Right ventricle myocardium inferior (tissue), 1 donor: ENCODE measurements at places on chromosomes 3 and 15.

GRCh38 chr15:35757765-35758164, 211.8 kb upstream of the DPH6 start:
- DNase-seq, result no peak

GRCh38 chr3:102195198-102195948, 239.4 kb upstream of the ZPLD1 start:
- DNase-seq, result no peak

- no peak for DNase-seq
Observed at GRCh38 chr15:91258415-91258759, 158.3 kb downstream of the SV2B start.

GRCh38 chr3:172649987-172650386, 60.9 kb downstream of the NCEH1 start:
- no peak for DNase-seq

- no peak for DNase-seq
Observed at GRCh38 chr3:57252404-57252803, 24.9 kb downstream of the APPL1 start.

- DNase-seq, result no peak
Observed at GRCh38 chr3:73604451-73604850, 20.3 kb downstream of the PDZRN3 start.

DNA sequence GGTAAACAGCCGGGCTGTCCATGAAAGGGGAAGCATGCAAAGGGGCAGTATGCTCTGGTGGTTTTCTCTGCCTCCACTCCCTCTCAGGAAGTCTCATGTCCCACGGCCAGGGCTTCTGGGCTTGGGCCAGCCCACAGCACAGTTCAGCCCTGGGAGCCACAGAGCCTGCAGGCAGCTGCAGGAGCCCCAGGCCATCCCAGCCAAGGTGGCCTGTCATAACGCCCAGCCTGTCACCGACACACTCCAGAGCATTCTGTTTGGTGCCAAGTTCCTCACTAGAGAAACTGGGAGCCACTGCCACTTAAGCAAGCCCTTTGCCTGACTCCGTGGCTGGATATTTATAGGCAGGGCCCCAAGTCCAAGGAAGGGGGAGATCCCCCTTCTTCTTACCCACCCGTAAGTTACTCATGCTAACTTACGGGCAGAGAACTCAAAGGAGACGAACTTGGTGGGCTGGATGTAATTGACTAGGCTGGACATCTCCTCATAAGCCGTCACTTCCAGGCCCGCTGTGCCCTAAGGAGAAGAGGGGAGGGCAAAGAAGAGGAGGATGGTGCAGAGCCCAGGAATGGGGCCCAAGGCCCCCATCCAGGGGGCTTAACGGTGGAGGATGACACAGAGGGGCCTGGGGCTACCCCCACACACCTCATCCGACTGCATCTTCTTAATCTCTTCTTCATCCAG, 11.7 kb downstream of the PLCB2 start:
- DNase-seq, result peak; percentile 82

GRCh38 chr3:44070841-44071546, 170.7 kb upstream of the TOPAZ1 start:
- no peak for DNase-seq

GRCh38 chr15:84603630-84604379, 3.0 kb downstream of the ZSCAN2 start:
- no peak for DNase-seq

DNA sequence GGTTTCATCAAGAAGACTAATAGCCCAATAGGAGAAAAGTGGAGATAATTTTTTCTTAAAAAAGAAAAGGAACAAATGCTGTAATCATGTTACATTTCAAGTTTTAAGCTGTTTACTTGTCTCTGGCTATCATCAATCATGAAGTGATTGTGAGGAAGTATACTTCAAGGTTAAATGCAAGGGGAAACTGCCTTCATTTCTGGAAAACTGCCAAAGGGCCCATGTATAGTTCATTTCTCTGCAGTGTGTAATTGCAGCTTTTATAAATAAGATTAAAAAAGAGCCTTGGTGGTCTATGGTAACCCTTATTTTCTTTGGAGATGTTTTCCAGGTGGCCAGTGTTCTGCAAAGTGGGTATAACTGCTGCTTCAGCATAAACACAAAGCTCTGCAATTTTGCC, 101.9 kb downstream of the GRM7 start:
- no peak for DNase-seq

DNA sequence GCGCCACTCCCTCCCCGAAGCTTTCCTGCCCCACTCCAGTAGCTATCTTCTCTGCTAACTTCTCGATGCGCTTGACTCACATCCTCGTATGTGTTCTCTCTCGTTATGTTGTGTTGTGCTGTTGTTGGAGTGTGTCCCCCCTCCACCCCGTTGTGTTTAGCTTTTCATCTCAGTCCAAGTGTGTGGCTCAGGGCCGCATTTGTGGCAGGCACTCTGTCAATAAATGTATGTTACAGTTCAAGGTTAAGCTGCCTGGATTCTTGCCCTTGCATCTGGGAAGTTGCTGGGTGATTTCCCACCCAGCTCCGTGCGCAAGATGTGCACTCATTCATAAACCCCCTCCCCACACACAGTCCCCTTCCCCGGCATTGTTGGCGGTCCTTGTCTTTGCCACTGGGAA, 71.9 kb downstream of the PGPEP1L start:
- no peak for DNase-seq

DNA sequence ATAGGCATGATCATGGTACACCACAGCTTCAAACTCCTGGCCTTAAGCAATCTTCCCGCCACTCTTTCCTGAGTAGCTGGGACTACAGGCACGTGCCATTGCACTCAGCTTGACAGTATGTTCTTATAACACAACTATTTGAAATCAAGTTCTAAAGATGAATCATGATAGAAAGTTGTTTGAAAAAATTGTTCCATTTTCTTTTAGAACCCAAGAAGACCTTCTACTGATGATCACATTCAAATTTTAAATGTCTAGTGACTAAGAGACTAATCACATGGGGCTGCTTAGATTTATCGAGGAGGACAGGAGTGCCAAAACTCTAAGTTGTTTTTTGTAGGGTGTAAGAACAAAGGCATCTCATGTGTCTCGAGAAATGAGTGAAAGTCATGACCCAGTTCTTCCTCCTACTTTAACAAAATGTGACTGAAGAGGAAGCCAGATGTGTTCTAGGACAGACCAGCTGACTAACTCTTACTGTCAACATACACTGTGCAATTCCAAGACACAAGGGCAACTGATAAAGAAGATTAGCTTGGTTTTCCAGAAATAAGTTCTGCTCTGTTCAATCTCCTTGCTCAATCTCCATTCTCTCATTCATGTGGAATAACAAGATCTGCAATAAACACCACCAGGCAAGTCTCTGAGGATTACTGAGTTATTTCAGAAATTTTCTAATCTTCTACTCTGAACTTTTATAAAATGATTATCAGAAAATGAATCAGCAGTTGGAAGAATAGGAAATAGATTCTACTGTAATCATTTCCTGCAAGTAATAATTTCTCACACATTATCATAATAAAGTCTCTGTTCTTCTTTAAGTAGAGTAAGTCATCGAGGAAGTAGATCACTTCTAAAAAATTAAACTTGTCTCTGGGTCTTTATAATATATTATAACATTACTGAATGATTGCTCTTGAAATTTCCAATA, 122.6 kb upstream of the CCNL1 start:
- no peak for DNase-seq

GRCh38 chr15:71800835-71801745, 9.3 kb upstream of the NR2E3 start:
- no peak for DNase-seq

GRCh38 chr3:188827576-188827975, 344.2 kb upstream of the TPRG1 start:
- DNase-seq, result no peak

GRCh38 chr15:50137330-50137761, 18.3 kb upstream of the ATP8B4 start:
- no peak for DNase-seq

- DNase-seq, result no peak
Observed at GRCh38 chr3:27553886-27554540, 69.8 kb upstream of the SLC4A7 start.

DNA sequence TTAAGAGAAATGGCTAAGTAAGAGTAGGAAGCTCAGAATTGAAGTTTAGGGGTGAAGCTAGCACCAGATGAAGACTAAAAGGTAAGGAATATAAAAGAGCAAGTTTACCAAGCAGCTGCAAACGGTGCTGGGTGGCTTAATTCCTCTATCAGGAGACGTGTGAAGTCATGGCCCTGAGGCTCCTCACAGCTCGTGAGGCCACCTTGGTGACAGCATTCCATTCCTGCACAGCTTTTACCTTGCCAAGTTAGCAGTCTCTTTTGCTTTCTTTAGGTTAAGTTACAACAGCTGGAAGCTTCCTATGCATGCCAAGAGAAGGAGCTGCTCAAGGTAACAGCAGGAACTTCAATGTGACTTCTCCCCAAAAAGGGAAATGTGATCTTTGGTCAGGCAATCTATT, 6.4 kb downstream of the TMCO5A start:
- DNase-seq, result no peak

GRCh38 chr15:99053380-99054024, 45.9 kb upstream of the PGPEP1L start:
- no peak for DNase-seq

DNA sequence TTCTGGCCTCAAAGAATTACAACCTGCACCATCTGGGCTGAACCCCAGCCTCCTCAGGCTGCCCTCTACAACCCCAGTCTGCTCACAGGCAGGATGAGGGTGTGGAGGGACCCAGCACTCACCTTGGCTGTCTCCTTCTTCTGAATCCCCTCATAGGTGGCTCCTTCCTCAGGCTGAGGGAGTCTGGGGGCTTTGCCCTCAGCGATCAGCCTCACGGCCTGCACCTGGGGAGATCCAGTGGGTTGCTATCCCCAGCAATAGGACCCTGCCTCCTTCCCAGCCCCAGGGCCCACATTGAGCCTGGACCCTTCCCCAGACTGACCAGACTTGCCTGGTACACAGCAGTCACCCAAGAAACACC, 25.1 kb downstream of the ALDH1L1 start:
- DNase-seq, result no peak

- no peak for DNase-seq
Observed at GRCh38 chr15:100941536-100941935, 22.4 kb downstream of the LRRK1 start.

- DNase-seq, result no peak
Observed at GRCh38 chr3:109926376-109926775, 589.0 kb upstream of the DPPA4 start.

GRCh38 chr3:193942516-193943055, 193.4 kb upstream of the HES1 start:
- no peak for DNase-seq

DNA sequence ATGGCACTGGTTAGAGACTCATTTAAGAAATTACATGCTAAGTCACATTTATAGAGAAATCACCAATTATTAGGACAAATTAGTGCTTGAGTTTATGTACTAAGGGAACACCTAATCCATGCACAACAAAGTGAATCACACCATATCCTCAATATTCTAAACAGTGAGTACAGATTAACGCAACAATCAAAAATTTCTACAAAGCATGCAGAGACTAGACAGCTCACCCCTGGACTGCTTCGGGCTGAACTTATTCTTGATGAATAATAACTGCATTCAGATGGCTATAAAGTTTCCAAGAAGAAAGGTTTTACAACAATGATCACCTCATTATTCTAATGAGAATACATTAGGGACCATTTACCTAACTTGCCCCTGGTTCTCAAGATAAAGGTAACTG, 66.5 kb downstream of the LRRFIP2 start:
- DNase-seq, result no peak

DNA sequence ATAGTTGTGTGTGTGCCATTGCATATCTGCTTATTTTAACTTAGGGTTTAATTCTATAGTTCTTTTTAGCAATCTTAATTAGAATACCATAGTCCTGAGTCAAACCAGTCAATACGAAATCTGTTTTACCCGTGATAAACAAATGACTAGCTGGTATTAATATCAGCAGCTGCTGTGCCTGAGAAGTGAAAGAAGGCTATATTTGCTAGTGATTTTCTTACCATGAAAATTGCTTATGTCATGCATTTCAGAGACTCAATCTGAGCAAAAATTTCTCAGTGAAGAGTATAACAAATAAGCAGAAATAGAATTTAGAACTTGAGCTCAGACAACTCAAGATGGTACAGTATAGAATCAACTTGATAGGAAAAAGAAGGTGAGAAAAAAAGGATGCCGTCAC, 820.4 kb downstream of the NAALADL2 start:
- DNase-seq, result no peak

DNA sequence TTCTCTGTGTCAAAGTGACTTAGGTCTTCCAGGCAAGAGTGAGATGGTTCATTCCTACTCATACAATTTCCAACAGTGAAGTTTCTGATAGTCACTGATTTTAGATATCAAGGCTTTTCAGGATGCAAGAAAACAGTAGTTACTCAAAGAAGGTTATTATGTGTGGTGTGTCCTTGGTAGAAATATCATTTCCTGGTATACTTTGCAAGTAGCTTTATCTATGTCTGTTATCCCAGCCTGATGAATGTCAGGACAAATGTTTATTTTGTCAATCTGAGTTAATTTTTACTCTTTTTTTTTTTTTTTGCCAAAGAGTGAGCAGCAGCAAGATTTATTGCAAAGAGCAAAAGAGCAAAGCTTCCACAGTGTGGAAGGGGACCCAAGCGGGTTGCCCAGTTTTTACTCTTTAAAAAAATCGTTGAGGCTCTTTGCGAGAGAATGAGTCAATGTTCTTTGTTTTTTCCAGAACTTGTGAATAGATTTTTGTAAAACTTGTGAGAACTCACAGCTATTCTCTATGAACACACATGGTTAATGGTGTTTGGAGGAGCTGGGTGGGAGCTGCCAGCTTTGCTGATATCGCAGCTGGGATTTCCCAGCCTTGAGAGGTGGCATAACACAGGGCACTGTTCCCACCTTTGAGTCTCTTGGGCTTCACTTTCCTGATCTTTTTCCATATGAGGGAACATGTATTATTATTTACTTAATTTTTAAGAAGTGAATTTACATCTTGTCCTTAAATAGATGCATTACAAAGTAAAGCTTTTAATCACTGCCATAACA, 51.9 kb downstream of the SV2B start:
- DNase-seq, result no peak

GRCh38 chr15:74584779-74585178, 30.9 kb upstream of the CLK3 start:
- DNase-seq, result no peak

DNA sequence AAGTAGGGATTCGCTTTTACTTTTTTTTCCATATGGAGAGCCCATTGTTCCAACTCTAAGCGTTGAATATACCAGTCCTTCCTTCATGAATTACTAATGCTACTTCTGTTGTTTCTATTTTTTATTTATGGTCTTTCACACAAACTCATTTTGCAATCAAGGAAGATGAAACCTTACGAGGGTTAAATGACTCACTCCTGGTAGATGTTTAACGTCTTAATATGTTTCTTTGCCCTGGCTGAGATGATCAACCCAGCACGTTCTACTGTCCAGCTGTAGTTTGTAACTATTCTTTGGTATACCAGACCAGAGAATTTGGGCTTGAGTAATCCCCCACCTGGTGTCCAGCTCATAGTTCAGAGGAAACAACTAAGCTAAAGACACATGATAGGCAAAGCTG, 23.1 kb downstream of the CDCP1 start:
- DNase-seq, result no peak
